G401 (cell line): ENCODE measurements at places on chromosomes 5 and 9. TPM values are rescaled to one million over a fixed set of nuclear protein-coding genes. Genes with fewer than 3 reads are reported as not detected.

ST6GALNAC4 gene
- total RNA-seq = 31.9 and 32.8 TPM in 2 replicates

- no peak for DNase-seq
Measured at GRCh38 chr5:121031491-121031890, 567.4 kb downstream of the PRR16 start.

DNA sequence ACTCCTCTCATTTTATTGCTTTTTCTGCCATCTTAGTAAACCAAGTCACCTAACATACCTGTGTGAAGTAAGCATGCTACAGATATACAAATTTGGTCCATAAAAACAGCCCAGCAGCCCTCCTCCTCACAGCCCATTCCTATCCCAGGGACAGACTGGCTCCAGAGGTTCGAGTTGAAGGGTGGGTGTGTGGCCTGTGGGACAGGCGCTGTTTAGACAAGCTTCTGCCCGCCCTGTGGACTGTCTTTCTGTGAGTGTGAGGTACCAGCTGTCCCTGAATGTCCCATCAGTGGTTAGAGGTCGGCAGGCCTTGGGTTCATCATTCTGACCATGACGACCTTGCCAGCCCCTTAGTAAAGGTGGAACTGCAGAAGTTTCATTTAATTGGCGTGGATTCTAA is 82.0 kb downstream of the WNK2 start:
- DNase-seq = no peak

GRCh38 chr9:130694205-130694604 is 625 bp downstream of the EXOSC2 start:
- no peak for DNase-seq

DNA sequence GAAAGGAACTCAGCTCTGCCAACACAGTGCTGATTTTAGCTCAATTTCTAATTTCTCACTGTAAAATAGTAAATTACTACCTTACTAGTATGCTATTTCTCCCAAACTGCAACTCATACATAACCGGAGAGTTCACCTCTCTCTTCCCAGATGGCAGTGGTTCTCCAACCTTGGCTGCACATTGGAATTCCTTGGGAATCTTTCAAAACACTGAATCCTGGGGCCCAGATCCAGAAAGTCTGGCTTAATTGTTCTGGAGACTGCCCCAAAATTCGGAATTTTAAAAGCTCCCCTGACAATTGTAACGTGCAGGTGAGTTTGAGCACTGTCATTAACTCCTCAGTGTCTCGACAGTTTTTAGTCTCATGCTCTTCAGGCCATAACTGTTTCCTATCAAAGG is 100.3 kb downstream of the SLC1A3 start:
- no peak for DNase-seq

DNA sequence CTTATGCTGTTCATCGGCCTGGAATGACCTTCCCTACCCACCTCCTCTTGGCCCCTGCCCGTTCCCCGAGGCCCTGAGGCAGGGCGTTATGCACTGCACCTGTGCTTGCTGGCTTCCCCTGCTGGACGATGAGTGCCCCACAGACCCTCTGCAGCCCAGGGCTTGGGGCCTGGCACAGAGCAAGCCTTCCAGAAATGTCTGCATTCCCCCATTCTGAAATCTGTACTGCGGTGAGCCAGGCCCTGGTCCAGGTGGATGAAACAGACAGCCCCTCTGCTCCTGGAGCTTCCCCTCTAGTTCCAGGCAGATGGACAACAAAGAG is 35.0 kb downstream of the UNC5A start:
- no peak for DNase-seq

- DNase-seq = no peak
Measured at GRCh38 chr5:72298711-72299110, 21.3 kb downstream of the MRPS27 start.

GRCh38 chr9:119074017-119074416 is 295.2 kb downstream of the BRINP1 start:
- no peak for DNase-seq

DNA sequence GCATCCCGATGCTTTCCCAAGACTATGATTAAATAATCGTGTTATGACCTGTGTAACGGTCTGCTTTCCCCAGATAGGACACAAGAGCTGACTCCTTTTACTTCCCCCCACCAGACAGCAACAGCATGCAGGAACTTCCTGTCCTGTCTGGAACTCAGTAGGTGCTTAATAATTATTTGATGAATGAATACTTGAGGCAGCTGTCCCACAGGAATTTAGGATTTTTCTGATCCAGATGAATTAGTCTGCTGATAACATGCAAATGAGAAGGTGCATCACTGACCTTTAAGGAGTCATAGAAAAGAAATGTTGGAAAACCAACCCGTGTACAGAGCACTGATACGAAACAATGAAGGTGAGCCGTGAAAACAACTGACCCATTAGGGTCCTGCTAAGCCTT is 12.2 kb downstream of the RNF130 start:
- no peak for DNase-seq

TMEM171 gene
- not detected in 2 replicates for total RNA-seq

GRCh38 chr5:124741711-124742496 is 4.5 kb downstream of the ZNF608 start:
- peak; percentile 84 for DNase-seq

TAS2R1 gene
- total RNA-seq = not detected in 2 replicates

- DNase-seq = no peak
Measured at GRCh38 chr9:96449523-96449844, 485 bp upstream of the HABP4 start.

DNA sequence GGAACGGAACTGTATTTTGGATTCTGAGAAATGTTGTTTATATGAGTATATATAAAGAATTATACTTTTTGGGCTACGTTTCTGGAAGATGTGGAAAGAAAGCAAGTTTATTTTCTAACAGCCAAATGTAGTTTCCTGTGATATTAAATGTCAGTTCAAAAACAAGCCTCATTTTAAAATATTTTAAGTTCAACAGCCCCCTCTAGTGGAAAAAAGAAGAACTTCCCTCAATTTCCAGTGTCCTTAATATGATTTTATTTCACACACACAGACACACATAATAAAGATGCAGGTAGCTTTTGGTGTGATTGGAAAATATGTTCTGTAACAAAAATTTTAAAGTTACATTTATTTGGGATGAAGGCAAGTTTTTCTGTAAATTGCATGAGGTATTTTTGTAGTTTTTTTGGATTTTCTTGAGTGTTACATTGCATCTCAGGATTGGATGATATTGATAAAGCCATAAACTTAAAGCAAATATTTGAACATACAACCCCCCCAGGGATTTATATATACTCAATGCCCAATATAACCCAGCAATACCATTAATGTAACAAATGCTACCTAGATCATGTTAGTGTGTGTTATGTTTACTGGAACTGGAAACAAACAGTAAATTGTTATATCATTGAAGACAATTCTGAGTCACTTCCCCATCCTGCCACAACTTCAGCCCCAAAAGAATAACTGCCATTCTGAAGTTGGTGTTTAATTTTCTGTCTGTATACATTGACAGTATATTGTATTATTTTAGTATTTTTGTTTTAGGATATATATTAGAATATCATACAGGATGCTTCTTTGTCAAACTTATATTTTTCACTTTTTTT is 54.0 kb downstream of the CCDC171 start:
- peak; percentile 63 for DNase-seq

DNA sequence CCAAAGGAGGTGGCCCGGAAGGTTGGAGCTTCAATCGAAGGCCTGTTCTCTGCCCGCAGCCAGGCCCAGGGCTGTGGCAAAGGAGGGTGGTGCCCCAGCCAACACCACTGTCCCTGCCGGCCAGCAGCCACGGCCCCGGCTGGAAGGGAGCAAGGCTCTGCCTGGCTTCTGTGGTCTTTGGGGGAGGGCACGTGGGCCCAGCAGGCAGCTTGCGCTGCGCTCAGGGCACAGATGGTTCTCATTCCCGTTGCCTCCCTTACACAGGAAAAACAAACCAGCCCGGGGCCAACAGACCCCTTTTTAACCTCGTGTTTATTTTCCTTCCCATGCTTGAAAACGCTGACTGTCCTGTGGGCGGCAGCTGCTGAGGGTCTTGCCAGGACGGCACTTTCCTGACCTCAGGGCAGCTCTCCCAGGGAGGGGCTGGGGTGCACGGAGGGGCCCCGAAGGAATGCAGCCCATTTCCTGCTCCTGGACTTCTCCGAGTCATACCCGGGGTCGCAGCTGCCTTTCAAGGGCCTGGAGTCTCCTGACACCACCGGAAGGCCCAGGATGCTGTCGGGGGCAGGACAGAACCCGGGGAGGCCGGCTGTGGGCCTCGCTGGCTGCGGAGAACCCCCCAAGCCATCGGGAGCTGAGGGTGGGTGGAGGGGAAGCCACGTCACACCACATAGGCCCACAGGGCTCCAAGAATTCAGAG is 1.1 kb upstream of the GPSM1 start:
- peak; percentile 81 for DNase-seq

DNA sequence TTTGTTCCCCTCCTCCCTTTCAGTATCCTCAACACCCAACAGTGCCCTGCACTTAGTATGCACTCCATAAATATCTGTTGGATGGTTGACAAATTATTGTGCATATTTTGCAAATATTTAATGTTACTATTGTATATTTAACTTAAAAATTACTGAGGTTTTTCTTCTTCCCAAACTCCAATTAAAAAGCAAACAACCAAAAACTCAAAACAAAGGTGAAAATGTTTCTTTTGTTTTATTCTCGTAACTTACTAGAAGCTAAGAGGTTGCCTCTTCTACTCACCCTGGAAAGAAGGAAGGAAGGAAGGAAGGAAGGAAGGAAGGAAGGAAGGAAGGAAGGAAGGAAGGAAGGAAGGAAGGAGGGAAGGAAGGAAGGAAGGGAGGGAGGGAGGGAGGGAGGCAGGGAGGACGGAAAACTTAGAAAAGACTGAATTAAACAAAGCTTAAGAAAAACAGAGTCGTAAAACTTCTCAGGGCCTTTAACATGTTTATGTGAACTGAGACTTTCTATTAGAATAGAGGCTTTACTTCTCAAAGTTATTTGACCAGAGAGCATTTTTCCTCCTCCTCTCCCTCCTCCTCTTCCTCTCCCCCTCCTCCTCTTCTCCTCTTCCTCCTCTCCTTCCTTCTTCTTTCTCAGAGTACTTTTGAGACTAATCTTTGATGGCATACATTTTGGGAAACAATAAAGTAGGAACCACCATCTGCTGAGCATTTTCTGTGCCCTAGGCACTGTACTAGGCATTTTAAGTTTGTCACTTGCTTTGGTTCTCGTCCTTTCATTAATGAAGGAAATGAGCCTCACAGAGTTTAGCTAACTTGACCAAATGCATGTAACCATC is 396.6 kb upstream of the WWC1 start:
- DNase-seq = no peak

- DNase-seq = no peak
Measured at GRCh38 chr5:69134126-69134525, 32.8 kb upstream of the CCNB1 start.
